ENCODE measurements at places on chromosomes 12 and 14.

DNA sequence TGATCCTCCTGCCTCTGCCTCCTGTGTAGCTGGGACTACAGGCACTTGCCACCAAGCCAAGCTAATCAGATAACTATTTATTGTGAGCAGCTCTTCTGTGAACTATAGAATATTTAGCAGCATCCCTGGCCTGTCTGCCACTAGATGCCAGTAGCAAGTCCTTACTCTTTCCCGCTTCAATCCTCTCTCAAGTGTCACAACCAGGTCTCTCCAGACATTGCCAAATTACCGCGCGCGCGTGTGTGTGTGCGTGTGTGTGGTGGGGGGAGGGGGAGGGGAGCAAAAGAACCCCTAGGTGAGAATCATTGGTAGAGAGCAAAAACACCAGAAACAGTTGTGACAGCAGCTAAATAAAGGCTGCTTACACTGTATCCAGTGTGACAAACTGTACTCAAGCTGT, 49.9 kb downstream of the PPP2R5E start:
- no peak for DNase-seq

- DNase-seq: no peak
These were observed 74.6 kb downstream of the KITLG start for GRCh38 chr12:88505696-88506095.

- DNase-seq: no peak
These were observed 6.8 kb downstream of the CCDC198 start for GRCh38 chr14:57486767-57487379.

DNA sequence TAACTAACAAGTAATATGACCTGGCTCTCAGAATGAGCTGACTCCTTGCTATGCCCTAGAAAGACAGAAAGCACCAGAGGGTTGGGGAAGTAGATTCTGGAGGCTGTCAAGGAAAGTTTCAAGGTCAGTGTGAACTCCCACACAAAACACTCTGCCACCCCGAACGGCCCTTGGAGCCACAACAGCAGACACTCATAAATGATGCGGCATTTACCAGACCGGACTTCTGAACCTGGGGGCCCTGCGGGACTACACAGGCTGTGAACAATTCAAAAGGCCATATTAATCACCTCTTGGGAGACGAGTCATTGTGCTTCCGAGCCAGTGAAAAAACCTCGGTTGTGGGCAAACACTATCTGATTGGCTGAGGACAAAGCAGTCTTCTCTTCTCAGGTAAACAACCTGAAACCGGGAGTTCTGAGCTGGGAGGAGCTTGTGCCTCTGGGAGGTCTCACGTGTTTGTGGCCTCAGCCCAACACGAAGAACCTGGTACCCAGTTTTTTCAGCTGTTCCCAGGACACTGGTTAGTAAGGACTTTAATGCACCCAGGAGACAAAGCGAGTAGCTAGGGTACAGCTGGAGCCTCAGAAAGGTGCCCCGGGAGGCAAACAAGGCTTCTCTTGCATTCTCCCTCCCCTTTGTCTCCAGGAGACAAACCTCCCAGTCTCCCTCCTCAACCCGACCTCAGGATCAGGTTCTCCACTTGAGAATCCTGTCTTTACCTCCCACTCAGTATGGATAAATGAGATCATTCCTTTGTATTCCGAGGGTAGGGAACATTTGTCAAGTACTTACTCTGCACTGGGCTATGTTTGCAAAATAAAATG, 35.3 kb downstream of the VWF start:
- no peak for DNase-seq

- DNase-seq: no peak
These were observed 134.2 kb downstream of the SMOC1 start for GRCh38 chr14:70013271-70013873.

DNA sequence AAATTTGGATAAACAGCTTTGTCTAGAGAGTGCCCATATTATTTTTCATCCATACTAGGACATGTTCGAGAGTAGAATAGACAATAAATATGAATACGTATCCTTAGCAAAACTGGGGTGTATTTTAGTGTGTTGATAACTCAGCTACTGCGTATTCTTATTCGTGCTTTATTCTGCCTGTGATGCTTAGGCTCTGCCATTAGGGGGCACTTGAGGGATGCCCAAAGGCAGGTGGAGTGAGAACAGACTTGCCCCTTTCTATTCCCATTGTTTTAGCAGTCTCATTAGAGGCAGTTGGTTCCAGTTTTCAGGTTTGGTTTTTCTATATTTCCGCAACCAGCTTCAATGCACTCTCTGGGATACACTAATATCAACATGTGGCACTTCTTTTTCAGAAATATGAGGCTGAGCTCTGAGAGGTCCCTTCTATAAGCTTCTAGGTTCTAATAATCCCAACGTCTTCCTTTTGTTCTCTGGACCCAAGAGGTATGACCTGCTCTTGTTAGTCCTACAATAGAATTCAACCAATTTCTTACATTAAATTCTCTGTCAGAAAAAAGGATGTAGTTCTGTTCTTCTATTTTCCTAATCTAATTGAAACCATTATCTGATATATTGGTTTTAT, 985.7 kb upstream of the FBXO33 start:
- DNase-seq: no peak

DNA sequence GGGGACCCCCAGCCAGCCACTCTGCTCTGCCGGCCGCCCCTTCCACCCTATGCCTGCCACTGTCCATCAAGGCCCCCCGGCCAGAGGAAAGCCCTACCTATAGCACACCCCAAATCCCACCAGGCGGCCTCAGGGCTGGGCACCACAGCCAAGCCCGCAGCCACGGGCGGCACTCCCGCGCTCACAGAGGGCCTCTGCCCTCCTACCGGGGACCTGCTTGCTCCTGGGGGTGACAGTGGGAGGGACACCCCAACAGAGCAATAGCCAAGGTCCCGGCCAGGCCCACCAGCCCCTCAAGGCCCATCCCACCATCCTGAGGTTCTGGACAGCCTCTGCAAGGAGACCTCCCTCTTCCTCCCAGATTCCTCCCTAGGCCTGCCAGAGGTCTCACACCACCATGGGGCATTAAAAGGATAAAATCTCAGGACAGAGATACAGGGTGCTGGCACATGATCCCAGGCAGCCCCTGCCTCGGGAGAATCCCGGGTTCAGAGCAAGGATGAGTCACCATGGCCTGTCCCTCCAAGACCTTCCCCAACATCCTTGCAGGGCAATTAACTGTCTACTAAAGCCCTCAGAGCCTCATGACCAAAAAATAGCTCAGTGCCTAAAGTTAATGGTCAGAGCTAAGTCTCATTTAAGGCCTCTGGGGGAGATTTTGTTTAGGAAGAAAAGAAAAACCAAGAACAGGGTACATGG, 17.1 kb downstream of the CCDC85C start:
- DNase-seq: no peak

DNA sequence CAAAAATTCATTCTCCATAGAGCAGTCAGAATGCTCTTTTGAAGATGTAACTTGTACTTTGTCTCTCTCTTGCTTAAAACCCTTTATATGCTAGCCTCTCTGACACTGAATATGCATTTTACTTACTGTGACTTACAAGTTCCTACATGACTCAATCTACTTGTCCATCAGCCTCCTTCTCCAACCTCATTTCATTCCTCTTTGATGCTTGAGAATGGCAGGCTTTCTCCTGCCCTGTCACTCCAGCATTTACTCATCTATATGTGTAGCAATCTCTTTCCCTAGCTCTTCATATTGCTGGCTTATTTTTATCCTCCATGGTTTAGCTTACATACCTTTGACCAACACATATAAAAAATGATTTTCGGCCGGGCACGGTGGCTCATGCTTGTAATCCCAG, 561.9 kb downstream of the CCER1 start:
- no peak for DNase-seq

- no peak for DNase-seq
These were observed 103.1 kb upstream of the MON2 start for GRCh38 chr12:62363506-62363905.

GRCh38 chr12:131795690-131796410, 32.3 kb upstream of the MMP17 start:
- no peak for DNase-seq

GRCh38 chr14:69408331-69408960, 10.0 kb downstream of the SLC39A9 start:
- DNase-seq: no peak

GRCh38 chr12:57539134-57539768, 7.7 kb downstream of the DCTN2 start:
- DNase-seq: no peak

GRCh38 chr12:126519833-126520232, 1454.6 kb downstream of the AACS start:
- no peak for DNase-seq

DNA sequence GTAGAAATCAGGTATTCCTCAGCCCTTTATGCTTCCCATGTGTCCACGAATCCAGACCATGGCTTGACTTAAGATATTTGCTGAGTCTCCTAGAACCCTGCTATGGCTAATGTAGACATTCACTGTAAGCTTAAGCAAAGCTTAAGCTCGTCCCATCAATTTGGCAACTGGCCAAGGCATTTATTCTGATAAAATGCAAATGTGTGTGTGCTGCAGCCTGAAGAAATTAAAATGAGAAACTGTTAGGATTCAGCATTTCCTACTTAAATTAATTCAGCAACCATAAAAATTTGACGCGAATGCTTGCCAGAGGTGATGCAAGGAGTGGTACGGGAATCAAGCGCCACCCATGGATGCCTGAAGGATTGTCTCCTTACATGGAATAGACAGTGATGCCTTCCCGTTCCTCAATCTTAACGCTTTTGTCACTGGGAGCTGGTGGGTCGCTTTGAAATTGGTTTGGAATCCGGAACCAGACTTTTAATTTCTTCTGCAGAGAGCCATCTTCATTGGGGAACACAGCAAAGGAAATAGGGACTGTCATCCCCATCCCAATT, 13.2 kb downstream of the HEBP1 start:
- no peak for DNase-seq

- no peak for DNase-seq
These were observed 3.3 kb upstream of the TTC9 start for GRCh38 chr14:70638416-70638815.

DNA sequence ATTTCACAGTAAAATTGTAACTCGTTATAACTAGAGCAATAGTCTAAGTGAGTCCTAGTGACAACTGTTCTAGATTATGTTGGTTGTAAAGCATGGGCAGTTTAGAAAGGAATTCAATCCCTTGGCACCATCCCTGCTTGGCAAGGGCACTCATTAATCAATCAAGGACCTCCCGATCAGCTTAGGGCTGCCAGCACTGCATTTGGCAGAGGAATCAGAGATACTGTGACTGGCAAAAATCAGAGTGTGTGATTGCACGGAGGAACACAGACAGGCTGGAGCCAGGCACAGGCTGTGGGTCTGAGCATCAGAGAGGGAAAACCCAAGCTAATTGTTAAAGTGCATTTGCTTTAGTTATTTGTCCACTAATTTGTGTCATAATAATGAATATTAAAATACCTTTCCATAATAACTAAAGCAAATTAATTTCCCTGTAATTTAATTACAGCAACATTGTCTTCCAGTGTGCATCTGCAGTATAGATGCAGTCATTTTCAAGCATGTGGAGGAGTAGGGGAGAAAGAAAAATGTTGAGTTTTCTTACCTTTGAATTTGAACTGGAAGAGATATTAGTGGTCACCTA, 3.2 kb upstream of the EGLN3 start:
- DNase-seq: no peak

GRCh38 chr12:70278945-70279344, 35.7 kb downstream of the CNOT2 start:
- DNase-seq: no peak

- no peak for DNase-seq
These were observed 546.3 kb downstream of the BCL11B start for GRCh38 chr14:98725676-98726075.

GRCh38 chr12:20272801-20273200, 95.5 kb upstream of the PDE3A start:
- DNase-seq: no peak

- DNase-seq: no peak
These were observed 57.0 kb upstream of the GPHB5 start for GRCh38 chr14:63375769-63376168.

GRCh38 chr12:105933671-105934665, 204.8 kb downstream of the NUAK1 start:
- no peak for DNase-seq

- DNase-seq: no peak
These were observed 12.1 kb downstream of the ZFHX2 start for GRCh38 chr14:23539248-23540140.

DNA sequence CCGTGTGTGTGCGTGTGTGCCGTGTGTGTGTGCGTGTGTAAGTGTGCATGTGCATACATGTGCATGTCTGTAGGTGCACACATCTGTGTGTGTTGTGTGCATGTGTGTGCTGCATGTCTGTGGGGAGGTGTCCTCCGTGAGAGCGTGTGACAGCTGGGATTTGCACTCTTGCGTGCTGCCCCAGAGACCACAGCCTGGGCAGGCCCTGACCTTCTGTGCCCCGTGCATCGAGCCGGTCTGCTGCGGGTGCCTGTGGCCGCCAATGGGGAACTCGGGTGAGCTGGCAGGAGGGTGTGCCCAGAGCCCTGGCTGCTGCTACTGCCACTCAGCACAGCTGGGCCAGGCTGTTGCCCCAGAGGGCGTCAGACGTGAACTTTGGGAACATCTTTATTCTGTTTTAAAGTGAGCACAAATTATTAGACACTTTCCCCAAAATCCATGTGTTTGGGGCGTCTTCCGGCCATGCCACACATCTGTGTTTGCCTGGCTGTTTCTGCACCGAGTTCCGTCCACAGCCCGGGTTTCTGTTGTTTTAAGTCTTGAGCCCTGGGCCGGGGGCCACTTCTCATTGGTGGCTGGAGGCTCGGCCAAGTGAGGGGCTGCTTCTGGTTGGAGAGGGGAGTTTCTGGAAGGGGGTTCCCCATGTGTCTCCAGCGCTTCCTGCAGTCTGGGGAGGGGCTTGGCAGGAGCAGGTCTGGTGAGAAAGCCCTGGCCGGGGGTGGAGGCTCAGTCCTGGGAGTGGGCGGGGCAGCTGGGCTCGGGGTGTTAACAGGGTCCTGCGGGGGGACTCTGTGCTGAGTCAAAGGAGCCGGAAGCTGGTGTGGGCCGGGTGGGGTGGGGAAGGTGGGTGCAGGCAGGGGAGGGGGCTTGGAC, 7.6 kb downstream of the CEP170B start:
- DNase-seq: no peak

Measured in activated T-helper 1 cell treated with anti-CD3 and anti-CD28 coated beads, Interleukin-2, amount 50 U/mL, for 16 hours (primary cell).